HL-60 (cell line): ENCODE measurements at places on chromosomes 4 and X.

GRCh38 chr4:7760706-7761105 lies 179.0 kb downstream of the AFAP1 start:
- no peak for DNase-seq

DNA sequence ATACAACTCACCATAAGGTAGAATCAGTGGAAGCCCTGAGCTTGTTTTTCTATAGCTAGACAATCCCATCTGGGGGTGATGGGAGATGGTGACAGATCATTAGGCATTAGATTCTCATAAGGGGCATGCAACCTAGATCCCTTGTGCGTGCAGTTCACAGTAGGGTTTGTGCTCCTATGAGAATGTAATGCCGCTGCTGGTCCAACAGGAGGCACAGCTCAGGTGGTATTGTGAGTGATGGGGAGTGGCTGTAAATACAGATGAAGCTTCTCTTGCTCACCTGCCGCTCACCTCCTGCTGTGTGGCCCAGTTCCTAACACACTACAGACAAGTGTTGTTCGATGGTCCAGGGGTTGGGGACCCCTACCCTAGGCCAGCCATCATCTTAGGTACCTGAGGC lies 5.9 kb upstream of the GATB start:
- DNase-seq = no peak

- DNase-seq = no peak
Observed at GRCh38 chr4:153733751-153734448, 25.9 kb downstream of the RNF175 start.

GRCh38 chrX:42755815-42756214 lies 22.1 kb downstream of the PPP1R2C start:
- no peak for DNase-seq

GRCh38 chr4:109676886-109677285 lies 26.4 kb downstream of the CASP6 start:
- no peak for DNase-seq

- DNase-seq = no peak
Observed at GRCh38 chr4:7784131-7784870, 155.4 kb downstream of the AFAP1 start.

GRCh38 chr4:40363382-40363920 lies 28.3 kb downstream of the CHRNA9 start:
- no peak for DNase-seq

DNA sequence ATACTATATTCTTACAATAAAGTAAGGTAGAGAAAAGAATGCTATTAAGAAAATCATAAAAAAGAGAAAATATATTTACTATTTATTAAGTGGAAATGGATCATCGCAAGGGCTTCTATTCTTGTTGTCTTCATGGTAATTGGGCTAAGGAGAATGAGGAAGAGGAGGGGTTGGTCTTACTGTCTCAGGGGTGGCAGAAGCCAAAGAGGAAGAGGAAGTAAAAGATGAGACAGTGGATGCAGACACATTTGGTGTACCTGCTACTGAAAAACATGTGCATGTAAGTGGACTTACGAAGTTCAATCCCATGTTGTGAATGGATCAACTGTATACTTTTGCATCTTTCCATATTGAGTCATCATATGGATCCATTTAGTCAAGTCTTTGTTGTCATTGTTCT lies 1502.1 kb upstream of the ADGRL3 start:
- DNase-seq = no peak

- DNase-seq = no peak
Observed at GRCh38 chrX:37871626-37872302, 24.4 kb upstream of the DYNLT3 start.

DNA sequence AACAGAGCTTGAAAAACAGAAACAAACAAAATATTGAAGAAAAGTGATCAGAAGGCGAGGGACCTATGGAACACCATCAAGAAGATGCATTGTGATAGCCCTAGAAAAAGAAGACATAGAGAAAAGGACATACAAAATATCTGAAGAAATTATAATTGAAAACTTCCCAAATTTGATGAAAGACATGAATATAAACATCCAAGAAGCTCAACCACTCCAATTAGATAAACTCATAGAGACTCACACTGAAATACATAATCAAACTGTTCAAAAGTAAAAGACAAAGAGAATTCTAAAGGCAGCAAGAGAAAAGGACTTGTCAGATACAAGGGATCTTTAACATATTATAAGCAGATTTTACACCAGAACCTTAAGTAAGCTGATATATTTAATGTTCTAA lies 869.8 kb downstream of the PCDH18 start:
- DNase-seq = no peak

GRCh38 chr4:1870328-1870577 lies 940 bp upstream of the NSD2 start:
- DNase-seq = peak; percentile 89

DNA sequence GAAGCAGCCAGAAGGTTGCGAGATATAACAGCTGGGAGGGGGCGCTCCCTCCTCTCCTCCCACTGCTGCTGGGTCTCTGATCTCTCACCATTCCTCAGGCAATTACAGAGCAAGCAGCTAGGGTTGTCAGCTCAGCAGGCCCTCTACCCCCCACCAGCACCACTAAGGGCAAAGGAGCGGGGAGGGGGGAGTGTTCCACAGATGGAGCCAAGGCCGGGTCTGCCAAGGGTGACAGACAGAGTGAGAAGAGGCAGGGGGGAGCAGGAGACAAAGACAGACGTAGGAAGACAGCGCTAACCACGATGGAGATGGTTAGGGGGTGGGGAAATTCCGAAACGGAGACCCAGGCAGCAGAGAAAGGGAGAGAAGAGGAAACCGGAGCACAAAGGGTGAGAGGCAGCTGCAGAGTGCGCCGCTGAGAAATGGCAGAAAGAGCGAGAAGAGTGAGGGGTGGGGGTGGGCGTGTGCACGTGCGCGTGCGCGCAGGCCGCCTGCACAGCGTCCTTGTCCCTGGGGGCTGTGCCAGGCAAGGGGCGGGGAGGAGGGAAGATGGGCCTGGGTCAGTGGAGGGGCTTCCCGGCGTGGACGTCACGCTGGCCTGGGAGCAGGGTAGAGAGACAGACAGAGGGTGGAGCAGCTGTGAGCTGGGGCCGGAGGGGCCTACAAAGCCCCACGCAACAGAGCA lies 6.9 kb downstream of the L1CAM start:
- DNase-seq = no peak

DNA sequence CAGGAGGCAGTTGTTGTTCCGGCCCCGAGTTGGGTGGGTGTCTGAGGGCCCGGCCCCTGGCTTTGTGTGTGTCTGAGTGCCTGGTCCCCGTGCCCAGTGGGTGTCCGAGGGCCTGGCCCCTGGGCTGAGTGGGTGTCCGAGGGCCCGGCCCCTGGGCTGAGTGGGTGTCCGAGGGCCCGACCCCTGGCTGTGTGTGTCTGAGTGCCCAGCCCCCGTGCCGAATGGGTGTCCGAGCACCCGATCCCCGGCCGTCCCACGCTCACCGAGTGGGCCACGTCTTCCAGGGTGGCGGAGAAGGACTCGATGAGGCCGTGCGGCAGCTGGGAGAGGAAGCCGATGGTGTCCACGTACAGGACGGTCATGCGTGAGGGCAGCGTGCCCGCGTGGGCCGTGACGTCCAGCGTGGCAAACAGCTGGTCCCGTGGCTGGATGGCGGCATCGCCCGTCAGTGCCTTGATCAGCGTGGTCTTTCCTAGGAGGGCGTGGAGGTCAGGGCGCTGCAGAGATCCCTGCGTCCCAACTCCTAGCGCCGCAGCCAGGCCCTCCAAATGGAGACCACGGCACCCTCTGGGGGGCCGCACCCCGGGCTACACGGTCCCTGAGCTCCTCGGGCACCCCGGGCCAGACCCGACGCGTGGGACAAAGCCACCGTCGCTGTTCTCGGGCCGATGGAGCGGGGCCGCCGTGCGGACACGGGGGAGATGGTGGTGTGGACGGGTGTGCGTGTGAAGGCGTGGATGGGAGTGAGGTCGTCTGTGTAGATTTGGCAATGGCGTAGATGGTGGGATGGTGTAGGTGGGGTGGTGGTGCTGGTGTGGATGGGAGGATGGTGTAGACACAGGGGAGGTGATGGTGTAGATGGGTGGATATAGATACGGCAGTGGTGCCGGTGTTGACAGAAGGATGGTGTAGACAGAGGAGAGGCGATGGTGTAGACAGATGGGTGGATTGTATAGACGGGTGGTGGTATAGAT lies 7.2 kb downstream of the GTPBP6 start:
- no peak for DNase-seq

DNA sequence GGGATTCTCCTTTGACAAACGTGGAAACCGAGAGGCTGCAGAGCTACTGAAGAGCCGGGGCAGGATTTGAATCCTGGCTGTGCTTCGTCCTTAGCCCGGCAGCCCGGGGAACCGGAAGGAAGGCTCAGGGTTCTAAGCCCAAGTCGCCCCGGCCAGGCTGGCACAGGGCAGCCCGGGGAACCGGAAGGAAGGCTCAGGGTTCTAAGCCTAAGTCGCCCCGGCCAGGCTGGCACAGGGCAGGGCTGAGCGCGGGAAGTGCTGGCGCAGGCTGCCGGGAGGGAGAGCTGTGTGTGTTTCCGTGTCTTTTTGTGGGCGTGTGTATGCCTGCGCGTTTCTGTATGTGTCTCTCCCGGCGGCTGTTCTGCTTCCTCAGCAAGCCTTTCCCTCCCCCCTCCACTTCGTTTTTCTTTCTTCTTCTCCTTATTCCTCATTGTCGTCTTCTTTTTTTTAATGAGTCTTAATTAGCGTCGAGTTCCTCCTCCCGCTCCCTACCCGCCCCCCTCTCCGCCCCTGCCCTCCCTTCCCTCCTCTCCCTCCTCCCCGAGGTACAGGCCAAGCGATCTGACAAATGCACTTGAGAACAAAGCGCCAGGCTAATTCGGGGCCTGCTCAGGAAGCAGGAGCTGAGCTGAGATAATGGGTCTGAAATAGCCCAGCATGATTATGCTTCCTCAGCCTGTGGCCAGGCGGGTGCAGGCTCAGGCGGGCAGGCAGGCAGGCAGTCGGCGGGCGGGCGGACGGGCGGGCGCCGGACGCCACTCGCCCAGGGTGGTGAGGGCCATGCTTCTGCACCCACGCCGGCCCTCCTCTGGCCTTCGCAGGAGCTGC lies 65.9 kb downstream of the EFNB1 start:
- DNase-seq = peak; percentile 32
